ENCODE measurements at places on chromosomes 1 and 21. TPM values are rescaled to one million over a fixed set of nuclear protein-coding genes. Genes with fewer than 3 reads are reported as not detected.

Gene MANEAL
- total RNA-seq, result 29.7 TPM

Gene IL23R
- total RNA-seq, result not detected

Gene WNT3A
- total RNA-seq, result not detected

Gene KRTAP6-2
- not detected for total RNA-seq

Gene SPRR4
- not detected for total RNA-seq
